Activated T-helper 9 cell treated with anti-CD3 and anti-CD28 coated beads, Interleukin-2, amount 50 U/mL, for 16 hours (primary cell): ENCODE measurements at places on chromosomes 11 and 22.

- no peak for DNase-seq
Measured at GRCh38 chr11:89327885-89328284, 150.2 kb downstream of the TYR start.

DNA sequence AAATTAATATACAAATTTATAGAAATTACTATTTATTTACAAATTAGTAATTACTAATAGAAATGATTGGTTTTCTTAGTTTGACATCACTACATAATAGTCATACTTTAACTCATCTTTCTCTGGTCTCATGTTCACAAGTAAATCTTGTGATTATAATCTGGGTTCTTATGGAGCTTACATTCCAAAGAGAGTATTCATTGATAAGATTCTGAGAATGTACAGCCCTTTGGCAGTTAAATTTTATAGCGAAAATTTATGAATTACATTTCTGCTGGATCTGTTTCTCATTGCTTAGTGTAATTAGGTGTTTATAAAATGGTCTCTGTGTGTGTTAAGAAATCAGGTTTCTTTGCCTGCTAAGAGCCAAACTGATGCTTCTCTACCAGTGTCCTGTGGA lies 175.2 kb downstream of the TMEM135 start:
- no peak for DNase-seq

DNA sequence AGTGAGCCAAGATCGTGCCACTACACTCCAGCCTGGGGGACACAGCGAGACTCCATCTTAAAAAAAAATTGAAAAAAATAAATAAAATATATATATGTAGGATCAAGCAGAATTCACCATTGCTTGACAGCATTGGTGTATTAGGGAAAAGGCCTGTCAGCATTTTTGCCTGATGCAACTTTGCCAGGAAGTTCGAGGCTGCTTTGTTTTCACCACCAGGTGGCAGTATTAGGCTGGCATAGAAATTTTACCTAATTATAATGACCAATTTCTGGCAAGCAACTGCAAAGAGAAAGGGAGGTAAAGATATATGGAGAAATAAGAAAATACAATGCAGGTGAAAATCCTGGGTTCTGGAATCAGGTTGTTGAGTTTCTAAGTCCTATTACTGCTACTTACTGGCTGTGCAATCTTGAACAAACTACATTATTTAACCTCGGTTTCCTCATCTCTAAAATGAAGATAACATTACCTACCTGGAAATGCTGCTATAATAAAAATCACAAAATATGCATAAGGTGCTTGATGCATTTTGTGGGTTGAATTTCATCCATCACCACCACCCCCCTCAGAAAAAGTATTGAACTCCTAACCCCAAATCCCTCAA lies 24.7 kb downstream of the LAYN start:
- peak; percentile 35 for DNase-seq

DNA sequence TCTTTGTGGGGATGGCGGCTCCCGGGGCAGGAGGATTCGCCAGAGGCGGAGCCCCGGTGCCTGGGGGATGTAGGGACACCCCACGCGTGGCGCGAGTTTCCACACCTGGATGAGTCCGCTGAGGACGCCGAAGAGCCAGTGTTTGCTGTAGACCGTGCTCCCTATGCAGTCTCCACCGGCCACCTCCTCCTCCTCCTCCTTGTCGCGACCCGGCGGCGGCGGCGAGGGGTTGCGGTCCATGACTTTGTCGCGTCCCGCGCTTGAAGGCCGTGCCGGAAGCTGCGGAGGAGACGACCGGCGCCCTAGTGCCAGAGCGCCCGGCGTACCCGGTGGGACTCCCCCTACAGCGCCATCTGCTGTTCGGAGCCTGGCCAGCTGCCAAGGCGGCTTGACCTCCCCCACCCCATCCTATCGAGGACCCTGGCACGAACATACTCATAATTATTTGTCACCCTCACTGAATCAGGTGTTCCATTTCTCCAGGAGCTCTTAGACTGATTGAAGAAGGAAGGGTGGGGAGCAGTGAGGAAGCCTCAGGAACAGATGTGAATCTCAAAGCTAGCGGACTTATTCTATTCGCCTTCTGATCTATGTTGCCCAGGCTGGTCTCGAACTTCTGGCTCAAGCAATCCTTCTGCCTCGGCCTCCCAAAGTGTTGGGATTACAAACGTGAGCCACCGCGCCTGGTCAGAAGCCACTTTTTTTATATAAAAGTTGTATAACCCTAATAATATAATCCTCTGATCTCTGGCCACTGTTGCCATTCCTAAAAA lies at the start of gene SAAL1:
Gene SAAL1 (minus strand): TSS at position 281 of the 773 bp plus-strand sequence. CDS start 41 bp downstream, at position 240.
- DNase-seq = peak; percentile 87

- no peak for DNase-seq
Measured at GRCh38 chr11:61886643-61887042, 4.7 kb downstream of the FADS3 start.

GRCh38 chr11:119730789-119731386 lies 1.9 kb upstream of the NECTIN1 start:
- DNase-seq = no peak

DNA sequence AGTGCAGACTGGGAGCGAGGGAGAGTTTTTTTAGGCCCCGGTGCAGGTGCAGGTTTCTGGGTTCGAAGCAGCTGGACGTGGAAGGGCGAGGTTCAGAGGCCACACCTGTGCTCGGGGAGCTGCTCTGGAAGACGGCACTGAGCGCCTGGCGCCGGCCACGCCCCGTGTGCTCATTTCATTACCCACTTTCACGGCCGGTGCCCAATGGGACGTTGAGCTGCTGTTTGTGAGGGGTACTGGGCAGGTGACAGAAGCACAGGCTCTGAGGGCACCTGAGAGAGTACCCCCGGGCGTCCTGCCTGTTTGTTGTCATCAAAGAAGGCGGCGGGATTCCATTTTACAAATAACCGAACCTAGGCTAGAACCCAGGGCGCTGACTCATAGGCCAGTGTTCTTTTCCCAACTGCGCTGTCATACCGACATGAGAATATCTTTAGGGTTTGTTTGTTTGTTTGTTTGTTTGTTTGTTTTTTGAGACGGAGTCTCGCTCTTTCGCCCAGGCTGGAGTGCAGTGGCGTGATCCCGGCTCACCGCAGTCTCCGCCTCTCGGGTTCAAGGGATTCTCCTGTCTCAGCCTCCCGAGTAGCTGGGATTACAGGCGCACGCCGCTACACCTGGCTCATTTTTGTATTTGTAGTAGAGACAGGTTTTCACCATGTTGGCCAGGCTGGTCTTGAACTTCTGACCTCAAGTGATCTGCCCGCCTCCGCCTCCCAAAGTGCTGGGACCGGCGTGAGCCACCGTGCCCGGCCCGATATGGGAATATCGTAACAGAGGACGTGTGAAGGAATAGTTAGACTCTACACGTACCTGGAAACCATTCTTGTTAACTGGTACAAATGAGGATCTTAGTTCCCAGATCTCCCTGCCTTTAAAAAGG lies 16.6 kb upstream of the SPTBN2 start:
- DNase-seq = peak; percentile 16

- DNase-seq = no peak
Measured at GRCh38 chr11:18522388-18522787, 4.4 kb downstream of the TSG101 start.

- no peak for DNase-seq
Measured at GRCh38 chr11:26579683-26580082, 7.6 kb upstream of the MUC15 start.

- no peak for DNase-seq
Measured at GRCh38 chr11:84398017-84398626, 1112.0 kb upstream of the CCDC90B start.

DNA sequence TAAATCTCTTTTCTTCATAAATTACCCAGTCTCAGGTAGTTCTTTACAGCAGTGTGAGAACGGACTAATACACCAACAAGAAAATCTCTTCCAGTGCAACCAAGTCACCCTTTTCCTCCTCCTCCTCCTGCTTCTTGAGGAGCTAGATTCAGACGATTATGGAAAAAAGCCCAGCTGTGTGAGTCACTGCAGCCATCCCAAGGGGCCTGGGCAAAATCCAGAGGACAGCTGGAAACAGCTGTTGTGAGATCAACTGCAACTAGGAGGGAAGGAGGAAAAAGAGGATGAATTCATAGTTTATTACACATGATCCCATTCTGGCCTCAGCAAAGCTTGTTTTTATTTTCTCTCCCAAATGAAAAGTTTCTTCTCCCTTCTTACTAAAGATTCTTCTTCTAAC lies 32.9 kb downstream of the RBFOX2 start:
- no peak for DNase-seq

DNA sequence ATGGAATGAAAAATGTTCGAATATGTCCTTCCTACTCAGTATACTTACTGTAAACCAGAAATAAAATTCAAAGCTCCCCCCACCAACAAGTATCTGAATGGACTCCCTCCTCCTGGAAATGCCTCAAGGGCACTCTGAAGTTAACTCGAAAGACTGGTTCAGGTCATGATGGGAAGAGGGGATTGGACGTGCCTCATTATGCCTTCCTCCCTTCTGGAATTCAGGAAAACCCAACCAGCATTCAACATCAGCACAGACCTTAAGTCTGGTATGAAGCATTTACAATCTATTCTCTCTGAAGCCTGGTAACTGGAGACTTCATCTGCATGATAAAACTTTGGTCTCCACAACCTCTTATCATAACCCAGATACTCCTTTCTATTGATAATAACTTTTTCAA lies 428.3 kb upstream of the RAG2 start:
- no peak for DNase-seq

- no peak for DNase-seq
Measured at GRCh38 chr22:37675930-37676735, 697 bp downstream of the LGALS1 start.

DNA sequence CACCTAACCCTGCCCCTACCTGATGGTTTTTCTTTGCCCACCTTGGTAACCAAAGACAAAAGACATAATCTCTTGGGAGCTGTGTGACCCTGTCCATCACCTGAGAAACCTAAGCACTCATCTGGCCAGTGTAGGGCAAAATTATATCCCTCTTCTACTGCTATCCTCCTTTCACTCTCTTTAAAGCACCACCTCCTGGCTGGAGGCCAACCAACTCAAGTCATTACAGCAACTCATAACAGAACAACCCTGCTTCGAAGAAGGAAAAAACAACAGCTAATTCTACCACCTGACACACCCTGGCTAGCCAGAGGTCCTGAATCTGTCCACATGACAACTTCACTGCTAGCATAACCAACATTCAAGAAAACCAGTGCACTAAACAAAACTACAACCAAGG lies 45.5 kb downstream of the GAS2 start:
- DNase-seq = no peak

DNA sequence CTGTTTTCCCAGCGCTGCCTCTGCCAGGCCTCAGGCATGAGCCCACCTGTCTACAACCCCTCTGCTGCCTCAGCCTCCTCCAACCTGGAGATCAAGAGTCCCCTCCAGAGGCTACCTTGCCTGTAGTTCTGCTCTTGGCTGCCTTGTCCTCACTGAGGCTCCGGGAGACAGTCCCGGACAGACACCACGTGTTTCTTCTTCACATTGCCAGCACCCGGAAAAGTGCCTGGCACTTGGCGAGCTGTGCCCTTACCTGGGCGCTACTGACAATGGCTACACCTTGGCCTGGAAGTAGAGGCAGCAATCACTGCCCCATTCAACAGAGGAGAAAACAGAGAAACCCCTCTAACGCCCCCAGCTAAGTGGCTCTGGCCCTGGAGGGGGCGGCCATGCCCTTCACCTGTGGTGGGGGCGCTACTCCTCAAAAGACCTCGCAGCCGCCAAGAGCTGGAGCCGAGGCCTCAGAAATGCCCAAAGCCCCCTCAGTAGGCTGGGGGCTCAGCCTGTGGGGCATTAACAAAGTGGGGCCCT lies 3.0 kb upstream of the NAP1L4 start:
- DNase-seq = no peak

DNA sequence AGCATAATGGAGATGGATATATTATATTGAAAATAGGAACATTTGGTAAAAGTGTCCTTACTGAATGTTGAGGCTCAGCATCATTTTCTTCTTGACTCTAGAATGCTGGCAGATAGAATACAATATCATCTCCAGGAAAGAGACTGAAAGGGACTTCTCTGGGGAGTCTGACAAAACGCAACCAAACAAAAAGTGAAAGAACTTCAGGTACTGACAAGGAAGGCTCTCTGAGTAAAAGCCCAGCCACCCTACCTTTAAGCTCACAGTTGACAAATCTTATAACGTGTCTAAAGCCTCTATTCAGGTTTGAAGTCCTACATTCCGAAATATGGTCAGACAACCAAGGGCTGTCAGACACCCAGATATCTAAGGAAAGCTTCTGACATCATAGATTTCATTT lies 590.8 kb downstream of the SOX6 start:
- no peak for DNase-seq

DNA sequence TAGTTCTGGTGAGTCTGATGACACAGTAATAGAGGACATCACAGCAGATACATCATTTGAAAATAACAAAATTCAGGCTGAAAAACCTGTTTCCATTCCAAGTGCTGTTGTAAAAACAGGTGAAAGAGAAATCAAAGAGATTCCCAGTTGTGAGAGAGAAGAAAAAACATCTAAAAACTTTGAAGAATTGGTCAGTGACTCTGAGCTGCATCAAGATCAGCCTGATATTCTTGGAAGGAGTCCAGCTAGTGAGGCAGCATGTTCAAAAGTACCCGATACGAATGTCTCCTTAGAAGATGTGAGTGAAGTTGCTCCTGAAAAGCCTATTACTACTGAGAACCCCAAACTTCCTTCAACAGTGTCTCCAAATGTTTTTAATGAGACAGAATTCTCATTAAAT lies 38.7 kb downstream of the RTN3 start:
- no peak for DNase-seq

GRCh38 chr22:33757802-33758483 lies 162.3 kb downstream of the LARGE1 start:
- no peak for DNase-seq

DNA sequence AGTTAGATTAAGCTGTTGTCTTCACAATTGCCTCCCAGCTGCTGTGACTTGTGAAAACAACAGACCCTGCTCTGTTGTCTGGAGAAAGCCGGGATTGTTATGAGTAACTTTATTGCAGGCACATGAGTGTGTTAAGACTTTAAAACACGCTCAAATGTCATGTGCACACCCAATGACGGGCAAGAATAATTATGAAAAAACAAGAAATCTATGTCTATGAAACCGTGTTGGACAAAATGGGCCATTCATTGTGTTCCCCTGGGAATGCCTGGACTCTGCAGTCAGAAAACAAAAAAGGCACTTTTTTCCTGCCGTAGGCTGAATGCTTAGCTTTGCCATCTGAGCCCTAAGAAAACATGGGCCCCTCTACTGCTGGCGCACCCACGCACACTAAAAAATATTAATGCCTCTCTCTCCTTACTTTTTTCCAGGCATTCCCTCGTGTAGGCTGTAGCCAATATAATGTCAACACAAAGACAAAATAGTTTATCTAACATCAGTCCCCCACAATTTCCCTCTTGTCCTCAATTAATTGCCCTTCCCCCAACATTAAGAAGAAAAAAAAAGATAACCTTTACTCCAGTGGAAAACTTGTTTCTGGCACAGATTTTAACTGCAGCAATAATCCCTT lies 207.9 kb downstream of the SOX6 start:
- no peak for DNase-seq

DNA sequence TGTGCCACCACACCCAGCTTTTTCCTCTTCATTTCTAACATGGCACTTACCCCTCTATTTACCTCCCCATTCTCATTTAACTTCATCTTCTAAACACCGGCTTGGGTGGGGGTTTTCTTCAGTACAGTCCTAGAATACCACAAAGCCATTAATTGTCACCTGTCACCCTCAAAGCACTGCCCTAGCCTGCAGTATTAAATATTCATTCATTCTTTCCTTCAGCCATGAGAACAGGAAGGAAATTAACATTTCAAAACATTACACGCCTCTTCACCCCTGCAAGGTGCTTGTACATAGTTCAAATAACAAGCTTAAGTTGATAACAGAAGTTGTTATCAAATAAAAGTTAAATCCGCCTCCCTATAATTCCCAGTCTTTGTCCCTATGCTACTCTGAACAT lies 10.7 kb upstream of the VPS37C start:
- no peak for DNase-seq

- no peak for DNase-seq
Measured at GRCh38 chr22:45151503-45151902, 12.2 kb upstream of the NUP50 start.
